ENCODE measurements at places on chromosomes 2 and 18. TPM values are rescaled to one million over a fixed set of nuclear protein-coding genes. Genes with fewer than 3 reads are reported as not detected.

Gene L3MBTL4
- total RNA-seq: 0.32 TPM

Gene KCNJ3
- total RNA-seq: 3.6 TPM

Gene DNAJC5G
- not detected for total RNA-seq

Gene MYCN
- total RNA-seq: 43.8 TPM

Gene MOGAT1
- total RNA-seq: not detected

Gene ANKRD29
- total RNA-seq: not detected

Gene CNRIP1
- total RNA-seq: 28.0 TPM

Gene GAREM1
- 8.7 TPM for total RNA-seq

Gene MC2R
- not detected for total RNA-seq

Gene RUFY4
- not detected for total RNA-seq

Gene ABCG8
- not detected for total RNA-seq

DNA sequence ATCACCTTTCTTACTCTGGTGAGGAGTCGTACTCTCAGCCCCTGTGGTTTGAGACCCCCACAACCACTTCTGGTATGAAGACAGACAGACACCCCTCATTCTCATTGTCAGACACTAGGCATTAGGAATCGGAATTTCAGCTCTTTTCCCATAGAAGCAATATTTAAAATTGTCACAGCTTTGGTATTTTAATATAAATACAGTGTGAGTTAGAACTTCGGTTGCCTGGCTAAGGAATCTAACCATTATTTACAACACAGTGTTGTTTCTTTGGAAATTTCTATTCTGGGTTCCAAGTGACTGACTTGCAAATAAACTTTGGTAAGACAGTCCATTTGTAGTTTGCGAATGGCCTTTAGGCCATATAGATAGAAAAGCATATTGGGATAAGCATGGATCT lies 318.1 kb downstream of the PARD3B start:
- no peak for DNase-seq

DNA sequence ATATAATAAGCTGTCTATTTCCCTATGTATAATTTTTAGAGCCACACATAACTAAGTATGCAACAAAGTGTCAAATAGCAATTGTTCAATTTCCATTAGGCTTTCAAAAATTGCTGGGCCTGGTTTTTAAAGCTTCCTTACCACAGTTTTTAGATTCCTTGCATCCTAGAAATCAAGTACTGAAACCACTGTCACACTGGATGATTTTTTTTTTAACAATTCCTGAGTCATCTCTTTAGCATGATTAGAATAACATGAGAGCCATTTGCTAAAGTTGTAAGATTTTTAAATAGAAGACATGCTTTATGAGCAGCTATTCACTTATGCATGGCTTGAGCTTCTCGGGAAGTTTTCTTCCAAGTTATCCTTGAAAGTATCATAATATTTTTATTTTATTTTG lies 319.5 kb upstream of the NXPH2 start:
- no peak for DNase-seq

GRCh38 chr2:29326926-29327325 lies 211.7 kb downstream of the CLIP4 start:
- DNase-seq: no peak

DNA sequence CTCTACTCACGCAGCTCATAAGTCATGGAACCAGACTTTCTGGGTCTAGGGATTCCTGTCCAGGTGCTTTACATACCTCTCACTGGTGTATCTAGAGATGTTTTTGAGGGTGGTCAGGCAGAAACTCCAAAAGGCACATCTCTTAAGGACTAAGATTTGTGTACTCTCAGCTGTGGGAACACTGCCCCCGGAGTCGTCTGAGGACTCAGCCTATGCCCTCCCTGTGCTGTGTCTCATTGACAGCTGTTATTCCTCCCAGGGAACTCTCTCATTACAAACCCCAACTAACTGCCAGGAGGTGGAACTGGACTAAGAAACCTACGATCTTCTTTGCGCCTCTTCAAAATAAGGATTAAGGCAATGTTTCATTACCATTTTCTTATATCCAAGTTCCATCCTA lies 293.9 kb upstream of the DLGAP1 start:
- no peak for DNase-seq

GRCh38 chr2:138071720-138072719 lies 107.7 kb downstream of the HNMT start:
- DNase-seq: no peak

DNA sequence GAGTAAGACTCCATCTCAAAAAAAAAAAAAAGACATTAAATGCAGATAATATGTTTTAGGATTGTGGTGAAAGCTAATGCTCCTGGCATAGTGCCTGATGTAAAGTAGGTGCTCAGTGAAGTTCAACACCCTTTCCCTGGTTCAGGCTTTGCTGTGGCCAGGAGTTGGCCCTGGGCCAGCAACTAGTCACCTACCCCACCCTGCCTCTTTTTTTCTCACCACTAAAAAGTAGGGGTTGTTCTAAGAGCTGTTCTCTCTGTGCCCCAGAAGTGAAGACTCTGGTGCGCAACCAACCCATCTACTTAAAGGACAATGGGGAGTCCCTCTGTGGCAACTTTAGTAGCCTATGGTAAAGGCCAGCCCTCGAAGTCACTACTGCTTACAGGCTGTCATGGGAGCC lies 75.9 kb downstream of the DNMT3A start:
- no peak for DNase-seq

- DNase-seq: peak; percentile 25
These were observed 41.3 kb downstream of the FSHR start for GRCh38 chr2:49113046-49113445.

DNA sequence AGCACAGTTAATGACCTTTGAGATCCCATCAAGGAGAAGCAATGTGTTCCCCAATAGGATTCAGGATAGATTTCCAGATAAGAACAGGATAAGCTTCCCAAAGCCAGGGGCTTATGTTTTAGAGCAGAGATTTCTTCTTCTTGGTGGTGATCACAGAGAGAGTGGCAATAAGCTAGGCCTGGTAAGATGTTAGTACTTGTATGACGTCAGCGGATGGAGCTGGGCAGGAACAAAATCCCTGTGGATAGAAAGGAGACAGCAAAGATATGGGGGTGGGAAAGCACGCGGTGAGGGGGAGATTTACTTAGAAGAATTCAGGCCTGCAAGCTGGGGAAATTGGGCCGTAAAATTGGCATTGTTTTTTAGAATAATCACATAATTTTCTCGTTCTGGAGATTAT lies 323.0 kb downstream of the MTX2 start:
- DNase-seq: no peak

GRCh38 chr2:144629935-144630334 lies 110.0 kb upstream of the ZEB2 start:
- no peak for DNase-seq

DNA sequence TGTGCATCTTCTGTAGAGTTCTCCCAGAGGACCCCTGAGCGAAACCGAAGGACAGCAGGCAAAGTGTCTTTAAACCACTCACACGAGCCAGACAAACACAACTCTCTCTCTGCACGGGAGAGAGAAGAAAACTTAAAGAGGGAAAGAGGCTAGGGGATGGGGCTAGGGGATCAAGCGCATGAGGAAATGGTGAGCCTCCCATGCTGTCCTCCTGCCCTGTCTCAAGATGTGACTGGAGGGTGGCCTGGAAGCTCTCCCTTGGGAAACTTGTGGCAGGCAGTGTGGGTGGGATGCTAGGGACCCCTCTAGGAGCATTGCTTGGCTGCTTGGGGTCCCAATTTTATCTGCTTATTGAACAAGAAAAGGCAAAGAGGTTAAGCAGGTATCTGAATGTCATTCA lies 44.5 kb downstream of the CYP26B1 start:
- no peak for DNase-seq

DNA sequence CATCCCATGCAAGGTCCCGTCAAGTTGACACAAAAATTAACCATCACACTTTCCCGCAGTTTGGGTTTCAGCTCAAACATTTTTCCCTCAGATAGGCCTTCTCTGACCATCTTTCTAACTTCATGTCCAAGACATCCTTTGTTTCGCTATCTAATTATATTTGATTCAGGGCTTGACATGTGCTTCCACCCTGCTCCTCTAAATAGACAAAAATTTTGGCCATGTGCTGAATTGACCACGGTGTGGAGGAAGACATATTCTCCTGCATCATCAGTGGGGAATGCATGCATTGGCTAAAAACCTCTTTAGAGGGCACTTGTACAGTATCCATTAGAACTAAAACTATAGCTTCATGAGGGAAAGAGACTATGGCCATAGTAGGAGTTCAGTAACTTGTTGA lies 81.2 kb downstream of the PLCL1 start:
- DNase-seq: no peak

DNA sequence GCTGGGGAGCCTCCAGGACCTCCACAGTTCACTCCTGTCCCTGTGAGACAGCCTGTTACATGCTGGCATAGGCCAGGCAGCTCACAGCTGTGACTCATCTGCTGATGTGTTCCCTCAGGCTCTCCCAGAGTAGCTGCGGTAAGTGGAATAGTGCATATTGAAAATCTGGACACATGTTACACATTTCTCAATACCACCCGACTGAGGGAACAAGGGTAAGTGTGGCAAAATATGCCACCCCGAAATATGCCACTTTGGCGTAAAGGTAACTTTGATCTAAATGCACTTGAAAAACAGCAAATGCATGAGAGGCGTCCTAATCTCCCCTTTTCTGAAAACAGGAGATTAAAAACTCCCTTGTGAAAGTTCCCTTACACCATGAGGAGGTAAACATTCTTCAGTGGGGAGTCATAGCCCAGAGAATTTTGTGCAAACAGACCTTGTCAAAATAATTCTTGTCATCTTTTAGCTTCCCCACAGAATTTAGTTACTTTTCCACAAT lies 557.9 kb downstream of the CCDC85A start:
- peak; percentile 50 for DNase-seq

GRCh38 chr2:96091141-96091710 lies 25.1 kb downstream of the ADRA2B start:
- DNase-seq: peak; percentile 14

GRCh38 chr2:54664238-54664786 lies 59.1 kb upstream of the EML6 start:
- no peak for DNase-seq

DNA sequence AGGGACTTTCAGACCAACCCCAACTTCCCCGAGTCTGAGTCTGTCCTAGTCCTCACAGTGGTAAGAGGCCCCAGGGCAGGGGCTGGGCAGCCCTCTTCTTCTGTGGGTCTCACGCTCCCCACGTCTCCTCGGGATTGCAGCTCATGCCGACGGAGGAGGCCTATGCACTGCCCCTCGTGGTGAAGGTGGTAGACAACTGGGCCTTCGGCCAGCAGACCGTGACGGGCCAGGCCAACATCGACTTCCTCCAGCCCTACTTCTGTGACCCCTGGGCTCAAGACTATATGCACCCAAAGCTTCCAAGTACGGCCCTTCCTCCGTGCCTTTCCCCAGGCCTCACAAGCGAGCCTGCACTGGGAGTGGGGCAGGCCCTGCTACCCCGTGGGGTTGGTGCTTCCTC lies 44.3 kb downstream of the LMAN2L start:
- DNase-seq: no peak

DNA sequence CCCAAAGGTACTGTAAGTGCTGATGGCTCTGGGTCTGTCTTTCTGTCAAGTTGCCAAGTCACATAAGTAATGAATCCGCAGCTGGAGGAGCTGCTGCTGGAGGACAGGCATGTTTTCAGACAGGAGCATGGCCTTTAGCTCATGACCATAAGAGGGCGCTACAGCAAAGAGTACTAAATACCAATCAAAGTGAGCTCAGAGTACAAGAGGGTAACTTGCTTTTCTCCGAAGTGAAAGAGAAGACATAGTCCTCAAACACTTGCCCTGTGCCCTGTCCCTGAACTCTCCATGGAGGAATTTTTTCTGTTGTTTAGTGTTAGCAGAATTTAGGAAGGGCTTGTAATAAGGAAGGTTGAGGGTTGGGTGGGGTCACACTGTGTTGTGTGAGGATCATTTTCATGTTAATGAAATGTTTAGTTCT lies 58.0 kb upstream of the EML6 start:
- peak; percentile 51 for DNase-seq

- DNase-seq: no peak
These were observed 23.7 kb upstream of the MSGN1 start for GRCh38 chr2:17792515-17792914.

GRCh38 chr2:196592911-196593881 lies 46.3 kb upstream of the CCDC150 start:
- DNase-seq: peak; percentile 83

DNA sequence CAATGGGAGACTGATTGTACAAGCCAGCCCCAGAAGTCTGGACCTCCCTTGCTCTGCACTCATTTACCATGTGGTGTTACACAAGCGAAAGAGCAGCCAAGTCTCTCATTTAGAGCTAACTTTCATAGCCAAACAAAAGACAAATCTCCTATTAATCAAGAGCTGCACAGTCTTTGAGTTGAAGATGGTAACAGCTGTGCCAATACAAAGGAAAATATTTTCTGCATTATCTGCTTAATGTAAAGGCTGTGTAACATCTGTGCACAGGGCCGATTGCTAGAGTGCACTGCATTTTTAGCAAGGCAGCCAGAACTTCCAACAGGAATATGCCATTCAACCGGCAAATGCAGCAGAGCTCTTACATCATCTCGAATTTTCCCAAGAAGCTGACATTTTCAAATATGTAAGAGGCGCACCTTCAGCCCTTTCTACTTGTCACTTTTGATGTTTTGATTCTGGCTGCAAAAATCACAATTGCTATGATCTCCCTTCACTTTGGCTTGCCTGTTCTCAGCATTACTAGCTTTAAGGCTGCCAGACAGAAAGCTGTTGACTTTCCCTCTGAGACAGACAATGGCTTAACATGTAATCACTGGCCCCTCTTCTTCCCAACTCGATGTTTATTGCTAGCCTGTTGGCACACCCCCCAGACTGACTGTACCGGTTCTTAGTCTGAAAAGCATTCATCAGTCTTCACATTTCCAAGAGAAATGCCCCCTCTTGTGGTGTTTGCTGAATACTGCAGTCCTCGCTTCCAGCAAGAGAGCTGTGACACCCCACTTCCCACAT lies 96.9 kb upstream of the TANK start:
- DNase-seq: peak; percentile 73

GRCh38 chr2:5691985-5692529 lies at the start of gene SOX11:
Gene SOX11 (plus strand): TSS chr2:5692384. CDS start chr2:5692722, 338 bp downstream.
- peak; percentile 97 for DNase-seq

DNA sequence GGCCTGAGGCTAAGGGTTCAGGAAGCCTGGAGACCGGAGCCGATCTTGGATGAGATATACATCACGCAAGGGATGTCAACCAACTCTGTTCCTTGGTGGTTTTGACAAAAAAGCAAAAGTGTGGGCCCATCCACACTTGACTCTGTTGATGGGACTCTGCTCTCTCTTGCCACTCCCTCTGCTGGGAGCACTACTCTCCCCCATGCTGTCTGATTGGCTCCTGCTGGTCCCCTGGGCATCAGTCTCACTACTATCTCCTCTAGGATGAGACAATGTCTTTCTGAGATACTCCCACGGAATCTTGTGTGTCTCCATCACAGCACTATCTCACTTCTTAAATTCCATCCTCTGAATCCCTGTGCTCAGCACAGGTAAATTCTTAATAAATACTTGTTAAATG lies 56.8 kb upstream of the DNMT3A start:
- DNase-seq: no peak

DNA sequence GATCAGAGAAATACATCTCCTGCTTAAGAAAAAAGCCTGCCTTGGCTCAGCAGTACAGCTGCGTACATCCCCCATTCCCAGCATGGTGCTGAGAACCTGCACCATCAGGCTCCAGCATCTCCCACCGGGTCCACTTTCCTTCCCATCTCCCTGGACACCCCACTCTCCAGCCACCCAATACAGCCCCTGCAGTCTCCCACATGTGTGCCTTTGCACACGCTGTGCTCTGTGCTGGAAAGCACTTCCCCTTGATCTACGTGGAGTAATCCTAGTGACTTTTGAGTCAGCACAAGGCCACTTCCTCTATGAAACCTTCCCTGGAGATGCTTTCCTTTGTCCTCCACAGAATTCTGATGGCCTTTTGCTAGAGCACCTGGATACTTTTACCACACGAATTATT lies 17.0 kb downstream of the STAT1 start:
- DNase-seq: no peak

GRCh38 chr2:178927173-178927572 lies 120.0 kb upstream of the TTN start:
- DNase-seq: no peak
